ENCODE measurements at places on chromosomes 11 and 22. TPM values are rescaled to one million over a fixed set of nuclear protein-coding genes. Genes with fewer than 3 reads are reported as not detected.

GRCh38 chr11:103055221-103055890 is 36.6 kb downstream of the DCUN1D5 start:
- DNase-seq, result no peak

GRCh38 chr11:67293090-67293489 is 4.0 kb downstream of the ANKRD13D start:
- no peak for DNase-seq

The ARL2 gene
- total RNA-seq, result 126 TPM

The MUC2 gene
- total RNA-seq, result not detected

The PLEKHA7 gene
- 16.2 TPM for total RNA-seq

- DNase-seq, result no peak
These were observed 165.3 kb downstream of the TTC28 start for GRCh38 chr22:28514321-28514821.

The SUSD2 gene
- total RNA-seq, result 2.6 TPM

The CCDC89 gene
- total RNA-seq, result 0.97 TPM

DNA sequence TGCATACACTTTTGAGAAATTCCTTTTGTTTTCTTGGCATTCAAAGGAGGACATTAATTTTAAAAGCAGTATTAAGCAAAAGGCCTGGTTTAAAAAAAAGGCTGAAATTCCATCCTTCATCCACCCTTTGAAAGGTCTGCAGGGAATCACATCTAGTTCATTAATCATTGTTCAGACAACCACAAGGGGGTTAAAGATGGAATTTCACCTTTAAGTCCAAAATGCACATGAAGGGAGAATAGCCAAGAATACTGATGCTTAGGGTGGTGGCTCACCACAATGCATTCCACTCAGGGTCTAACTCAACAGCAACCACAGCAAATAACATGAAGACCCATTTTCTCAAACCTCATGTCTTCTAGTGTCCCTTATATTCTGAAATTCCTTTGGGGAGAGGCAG is 256.9 kb downstream of the CADM1 start:
- no peak for DNase-seq

The DBX1 gene
- not detected for total RNA-seq

DNA sequence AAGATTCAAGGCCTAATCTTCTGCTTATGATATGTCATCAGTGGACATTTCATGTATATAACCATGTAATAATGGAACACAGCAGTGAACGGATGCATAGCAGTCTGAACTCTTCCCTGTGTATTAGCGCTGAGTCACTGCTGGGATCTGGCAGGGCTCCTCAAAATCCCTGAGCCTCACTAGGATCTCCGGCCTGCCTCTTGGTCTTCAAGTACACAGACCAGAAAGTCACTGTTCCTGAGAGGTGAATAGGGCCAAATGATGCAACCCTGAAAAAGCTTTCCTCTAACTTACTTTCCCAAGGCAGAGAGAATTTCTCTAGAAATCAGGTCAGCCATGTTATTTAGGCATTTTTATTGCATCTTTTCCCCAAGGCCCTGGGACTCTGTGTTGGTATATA is 35.0 kb downstream of the POU2AF1 start:
- DNase-seq, result peak; percentile 77
